ENCODE measurements at places on chromosomes 3 and 15.

DNA sequence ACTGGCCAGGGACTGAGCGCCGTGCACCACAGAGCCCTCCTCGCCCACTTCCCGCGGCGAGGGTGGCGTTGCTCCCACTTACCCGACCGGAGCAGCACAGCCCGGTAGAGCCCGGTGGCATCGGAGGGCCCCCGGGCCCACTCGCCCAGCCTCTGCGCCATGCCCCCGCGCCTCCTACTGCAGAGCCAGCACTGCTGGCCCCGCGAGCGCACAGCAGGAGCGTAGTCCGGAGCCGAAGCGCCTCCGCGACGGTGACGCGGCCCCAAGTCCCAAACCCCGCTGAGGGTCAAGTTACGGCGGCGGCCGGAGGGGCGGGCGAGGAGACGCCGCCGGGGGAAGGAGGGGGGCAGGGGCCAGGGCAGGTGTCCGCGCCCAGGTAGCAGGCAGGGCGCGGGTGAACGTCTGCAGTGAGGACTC is 9.6 kb upstream of the FAM107A start:
- no peak for DNase-seq

DNA sequence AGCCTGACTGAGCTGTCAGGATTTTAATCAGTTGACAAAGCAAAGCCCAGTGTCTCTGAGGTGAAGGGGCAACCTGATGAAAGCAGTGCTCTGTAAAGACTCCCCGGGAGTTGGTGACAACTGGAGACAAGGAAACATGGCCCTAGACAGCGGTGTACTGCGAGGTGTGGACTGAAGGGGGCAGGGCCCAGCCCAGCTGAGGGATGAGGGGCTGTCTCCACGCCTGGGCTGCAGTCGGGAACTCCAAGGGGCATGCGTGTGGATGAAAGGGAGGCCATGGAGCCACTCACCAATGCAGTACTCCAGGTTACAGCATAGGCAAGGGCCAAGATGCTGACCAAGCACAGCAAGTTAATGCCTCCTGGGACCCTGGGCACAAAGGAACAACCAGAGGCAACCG is 45.1 kb downstream of the SCAP start:
- no peak for DNase-seq

DNA sequence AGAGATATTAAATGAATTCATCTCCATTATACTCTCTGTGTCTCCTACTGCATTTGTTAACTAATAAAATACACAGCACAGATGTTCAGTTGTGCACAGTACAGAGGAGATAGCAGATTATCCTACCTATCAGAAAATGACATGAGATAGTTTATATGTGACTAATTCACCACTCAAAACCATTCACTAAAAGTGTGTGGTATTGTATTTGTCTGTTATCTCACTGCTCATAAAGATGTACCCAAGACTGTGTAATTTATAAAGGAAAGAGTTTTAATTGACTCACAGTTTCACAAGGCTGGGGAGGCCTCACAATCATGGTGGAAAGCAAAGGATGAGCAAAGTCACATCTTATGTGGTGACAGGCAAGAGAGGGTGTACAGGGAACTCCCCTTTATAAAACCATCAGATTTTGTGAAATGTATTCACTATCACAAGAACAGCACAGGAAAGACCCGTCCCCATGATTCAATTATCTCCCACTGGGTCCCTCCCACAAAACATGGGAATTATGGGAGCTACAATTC is 936.3 kb downstream of the ROBO1 start:
- no peak for DNase-seq

GRCh38 chr3:194046531-194046930 is 89.4 kb upstream of the HES1 start:
- DNase-seq: no peak

GRCh38 chr3:38059148-38059547 is 20.1 kb downstream of the DLEC1 start:
- DNase-seq: no peak

DNA sequence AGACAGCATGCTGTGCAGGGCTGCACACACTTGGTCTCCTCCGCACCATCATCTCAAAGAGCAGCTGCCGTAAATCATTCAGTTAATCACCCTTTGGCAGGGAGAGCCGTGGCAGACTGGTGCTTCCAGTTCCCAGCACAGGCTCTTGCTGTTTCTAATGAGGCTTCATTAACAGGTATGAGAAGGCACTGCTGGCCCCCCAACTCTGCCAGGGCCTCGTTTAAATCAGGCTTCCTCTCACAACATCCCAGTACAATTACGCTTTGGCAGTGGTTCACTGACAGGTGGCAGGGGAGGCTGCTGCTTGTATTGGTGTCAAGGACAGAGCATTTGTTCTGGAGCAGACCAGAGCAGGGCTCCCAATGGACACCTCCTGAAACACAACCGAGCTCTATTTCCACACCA is 77.1 kb downstream of the BFSP2 start:
- peak; percentile 78 for DNase-seq

DNA sequence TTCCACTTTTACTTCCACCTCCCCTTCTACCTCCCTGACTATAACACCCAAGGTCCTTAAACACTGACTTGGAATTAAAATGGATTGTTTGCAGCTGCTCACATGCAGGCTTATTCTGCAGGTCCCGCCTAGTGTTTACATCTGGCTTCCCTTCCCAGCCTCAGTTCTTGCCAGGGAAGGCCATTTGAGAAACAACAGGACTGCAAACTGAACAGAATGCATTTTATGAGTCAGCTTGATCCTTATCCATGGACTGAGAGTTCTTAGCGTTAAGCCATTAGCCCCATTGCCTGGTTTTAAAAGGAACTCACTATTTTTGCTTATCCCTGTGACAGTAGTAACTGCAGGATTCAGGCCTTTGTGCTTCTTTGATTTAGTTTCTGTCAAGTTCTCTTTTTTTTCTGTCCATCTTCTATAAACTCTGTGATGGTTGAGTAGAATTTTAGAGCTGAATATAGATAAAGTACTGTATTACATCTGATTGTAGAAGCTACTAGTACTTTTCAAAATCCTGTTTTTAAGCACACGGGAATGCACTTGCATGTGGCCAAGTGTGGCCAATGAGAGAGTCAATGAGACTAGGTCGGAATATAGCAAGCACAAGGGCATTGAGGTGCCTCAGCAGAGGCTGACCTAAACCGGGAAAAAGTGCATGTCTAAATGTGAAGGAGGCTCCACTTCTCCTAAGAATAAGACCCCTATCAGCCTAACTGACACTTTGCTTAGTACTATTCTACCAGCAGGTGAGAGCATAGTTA is 106.4 kb downstream of the TUSC7 start:
- peak; percentile 21 for DNase-seq

DNA sequence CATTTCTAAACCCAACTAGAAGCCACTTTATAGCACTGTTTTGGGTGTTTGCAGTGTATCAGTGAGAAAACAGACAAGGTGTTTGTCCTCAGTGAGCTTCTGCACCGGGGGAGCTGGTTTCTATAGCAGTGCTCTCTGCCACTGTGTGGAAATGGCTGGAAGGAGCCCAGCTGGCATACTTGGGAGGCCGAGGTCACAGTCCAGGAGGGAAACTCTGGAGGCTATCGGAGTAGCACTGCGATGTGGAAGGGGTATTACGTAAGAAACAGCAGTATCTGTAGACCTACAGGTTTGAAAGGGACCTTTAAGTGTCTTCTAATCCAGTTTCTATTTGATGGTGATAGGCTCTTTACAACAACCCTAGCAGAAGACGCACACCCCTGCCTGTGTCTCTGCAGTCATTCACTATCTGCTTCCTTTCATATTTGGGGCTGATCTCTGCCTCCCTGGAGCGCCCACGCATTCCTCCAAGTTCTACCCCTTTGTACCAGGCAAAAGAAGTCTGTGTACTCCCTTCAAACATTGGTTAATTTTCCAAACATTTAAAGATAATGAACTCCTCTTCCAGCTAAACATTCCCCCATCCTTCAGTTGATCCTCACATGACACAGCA is 87.4 kb upstream of the ADAMTS17 start:
- DNase-seq: no peak

DNA sequence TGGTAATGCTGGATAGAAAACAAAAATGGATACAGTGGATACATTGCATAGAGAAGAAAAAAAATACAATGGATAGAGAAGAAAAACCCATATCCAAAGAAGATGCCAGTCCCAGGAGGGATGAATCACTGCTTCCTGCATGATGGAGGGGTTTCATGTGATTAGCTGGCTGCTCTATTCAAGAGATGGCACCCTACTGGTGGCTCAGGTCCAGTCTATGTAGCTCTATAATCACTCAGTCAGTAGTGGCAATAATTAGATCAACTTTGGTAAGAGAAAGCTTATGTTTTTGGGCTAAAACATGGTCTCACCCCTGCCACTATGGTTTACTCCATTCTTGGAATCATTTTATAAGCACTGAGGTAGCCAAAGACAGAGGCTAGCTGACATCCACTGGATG is 33.7 kb upstream of the NOX5 start:
- DNase-seq: no peak
